Activated naive CD4-positive, alpha-beta T cell treated with anti-CD3 and anti-CD28 coated beads, Interleukin-2, amount 50 U/mL, for 72 hours (primary cell): ENCODE measurements at places on chromosomes 12 and 14.

DNA sequence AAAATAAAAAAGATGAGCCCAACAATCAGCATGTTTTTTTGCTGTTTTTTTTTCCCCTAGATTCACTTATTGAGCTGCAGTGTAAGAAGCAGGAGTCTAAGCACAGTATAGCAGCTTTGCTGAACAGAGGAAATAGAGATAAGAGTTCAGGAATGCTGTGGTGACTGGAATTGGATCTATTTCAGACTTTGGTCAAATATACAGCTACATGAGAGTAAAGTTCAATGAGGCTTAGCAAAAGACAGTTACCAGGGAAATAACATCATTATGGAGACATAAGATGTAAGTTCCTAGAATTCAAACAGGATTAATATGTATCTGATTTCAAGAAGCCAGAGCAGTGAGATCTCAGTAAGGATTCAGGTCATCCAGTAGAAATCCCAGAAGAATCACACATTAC lies 613.0 kb downstream of the RPS29 start:
- no peak for DNase-seq

DNA sequence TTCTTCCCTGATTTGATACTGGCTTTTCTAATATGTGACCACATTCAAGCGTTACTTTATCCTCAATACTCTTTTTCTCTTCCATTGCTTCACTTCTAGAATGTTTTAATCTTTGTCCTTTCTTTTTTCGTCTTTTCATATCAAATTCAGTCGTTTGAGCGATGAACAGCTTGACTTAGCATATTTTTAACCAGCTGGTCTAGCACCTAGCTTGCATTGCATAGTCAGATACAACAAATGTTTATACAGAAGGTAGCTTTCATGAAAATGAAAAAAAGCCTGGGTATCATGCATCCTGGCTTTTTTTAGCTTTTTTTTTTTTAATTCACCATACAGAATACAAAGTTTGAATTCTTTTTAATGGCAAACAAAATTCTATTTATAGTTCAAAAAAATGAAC lies 1.2 kb downstream of the SOX5 start:
- no peak for DNase-seq

- DNase-seq = no peak
These were observed 311.7 kb upstream of the E2F7 start for GRCh38 chr12:77377116-77377515.

DNA sequence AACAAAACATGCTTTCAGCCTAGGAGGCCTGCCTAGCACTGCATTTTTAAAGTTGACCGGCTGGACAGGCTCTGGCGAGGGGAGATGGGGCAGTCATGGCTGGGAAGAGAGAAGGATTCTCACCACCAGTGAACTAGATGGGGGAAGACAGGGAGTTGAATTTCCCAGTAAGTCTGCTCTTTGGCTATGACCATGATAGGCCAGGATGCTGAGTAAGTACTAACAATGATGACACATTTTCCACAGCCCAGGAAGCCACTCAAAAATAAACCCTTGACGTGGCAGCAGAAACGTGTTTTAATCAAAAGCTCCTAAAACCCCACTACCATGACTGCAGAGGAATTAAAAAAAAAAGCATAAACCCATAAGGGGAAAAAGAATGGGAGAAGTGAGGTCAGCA lies 19.0 kb downstream of the KCTD10 start:
- DNase-seq = no peak

DNA sequence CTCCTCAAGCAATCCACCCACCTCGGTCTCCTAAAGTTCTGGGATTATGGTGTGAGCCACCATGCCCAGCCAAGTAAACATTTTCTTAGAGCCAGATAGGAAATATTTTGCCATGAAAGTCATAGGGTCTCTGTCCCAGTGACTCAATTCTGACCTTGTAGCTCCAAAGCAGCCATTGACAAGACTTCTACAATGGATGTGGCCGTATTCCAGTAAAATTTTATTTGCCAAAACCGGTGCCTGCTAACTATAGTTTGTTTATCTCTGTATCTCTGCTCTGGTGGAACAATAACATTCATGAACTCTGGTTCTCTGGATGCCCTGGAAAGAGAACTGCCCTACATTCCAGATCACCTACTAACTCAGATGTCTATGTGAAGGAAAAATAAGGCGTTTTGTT lies 54.6 kb upstream of the USP44 start:
- no peak for DNase-seq

GRCh38 chr14:46582826-46583225 lies 68.8 kb downstream of the RPL10L start:
- no peak for DNase-seq

- DNase-seq = no peak
These were observed 176.1 kb downstream of the SLC25A21 start for GRCh38 chr14:36996133-36996856.

DNA sequence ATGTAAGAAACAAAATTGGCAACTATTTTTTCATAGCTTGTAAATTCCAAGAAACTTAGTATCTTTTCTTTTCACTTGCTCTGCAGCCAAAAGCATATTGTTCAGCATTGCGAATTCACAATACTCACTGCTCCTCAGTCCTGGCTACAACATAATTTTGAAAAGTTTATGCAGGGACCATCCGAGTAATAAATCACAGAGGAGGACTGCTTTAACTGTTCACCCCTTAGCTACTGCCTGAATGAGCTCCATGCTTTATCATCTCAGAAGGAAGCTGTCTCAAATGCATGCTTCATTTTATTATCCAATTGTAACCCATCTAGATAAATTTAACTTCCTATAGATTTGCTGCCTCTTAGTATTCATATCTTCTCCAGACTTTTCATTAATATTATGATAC lies 827.8 kb downstream of the DIO2 start:
- DNase-seq = no peak

GRCh38 chr12:132489078-132489601 lies 811 bp upstream of the FBRSL1 start:
- DNase-seq = peak; percentile 38

DNA sequence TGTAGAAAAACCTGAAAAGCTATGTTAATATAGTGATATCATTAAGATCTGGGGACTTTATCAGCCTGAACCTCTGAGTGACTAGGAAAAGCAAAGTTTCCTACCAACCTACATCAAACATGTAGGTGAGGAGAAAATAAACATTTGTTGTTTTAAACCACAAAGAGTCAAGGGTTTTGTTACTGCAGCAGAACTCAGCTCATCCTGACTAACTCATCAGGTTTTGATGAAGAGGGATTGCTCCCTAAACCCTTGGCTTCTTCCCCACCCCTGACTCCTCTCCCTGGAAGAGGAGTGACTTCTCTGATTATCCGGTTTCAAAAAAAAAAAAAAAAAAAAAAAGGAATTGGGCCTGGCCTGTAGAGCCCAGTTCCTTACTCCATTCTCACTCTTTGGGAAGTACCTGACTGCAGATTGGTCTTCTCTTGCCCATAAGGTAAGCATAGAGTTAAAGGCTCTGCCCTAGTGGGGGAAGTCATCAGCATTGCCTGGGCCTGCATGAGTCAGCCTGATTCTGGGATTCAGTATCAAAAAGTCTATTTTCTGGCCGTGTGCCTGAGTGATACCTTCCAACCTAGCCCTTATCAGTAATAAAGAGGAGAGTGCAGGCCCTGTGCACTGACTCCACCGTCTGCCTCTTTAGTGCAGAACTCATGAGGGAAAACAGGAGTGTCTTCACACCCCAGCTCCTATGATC lies 16.9 kb downstream of the BDKRB1 start:
- DNase-seq = no peak

GRCh38 chr14:99754141-99755067 lies 38.8 kb upstream of the EML1 start:
- DNase-seq = no peak

DNA sequence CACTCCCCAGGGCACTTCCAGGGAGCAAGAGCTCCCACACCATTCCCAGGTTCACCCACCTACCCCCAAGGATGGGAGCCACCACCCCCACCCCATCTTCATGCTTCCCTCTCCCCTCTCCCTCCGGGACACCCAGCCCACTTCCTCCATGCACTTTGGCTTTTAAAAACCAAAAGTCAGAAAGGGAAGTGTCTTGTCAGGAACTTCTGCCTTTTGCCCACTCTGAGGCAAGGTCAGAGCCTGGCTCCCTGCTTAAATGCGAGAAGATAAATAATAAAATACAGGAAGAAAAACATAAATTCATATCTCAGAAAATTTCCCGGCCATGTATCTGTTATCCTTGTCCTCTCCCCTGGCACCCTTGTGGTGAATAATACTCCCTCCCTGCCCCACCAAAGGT lies 81.6 kb downstream of the PTGER2 start:
- no peak for DNase-seq

- no peak for DNase-seq
These were observed 162.5 kb downstream of the SLC38A4 start for GRCh38 chr12:46663318-46663717.

GRCh38 chr14:73725116-73726024 lies 11.2 kb upstream of the PNMA1 start:
- no peak for DNase-seq

DNA sequence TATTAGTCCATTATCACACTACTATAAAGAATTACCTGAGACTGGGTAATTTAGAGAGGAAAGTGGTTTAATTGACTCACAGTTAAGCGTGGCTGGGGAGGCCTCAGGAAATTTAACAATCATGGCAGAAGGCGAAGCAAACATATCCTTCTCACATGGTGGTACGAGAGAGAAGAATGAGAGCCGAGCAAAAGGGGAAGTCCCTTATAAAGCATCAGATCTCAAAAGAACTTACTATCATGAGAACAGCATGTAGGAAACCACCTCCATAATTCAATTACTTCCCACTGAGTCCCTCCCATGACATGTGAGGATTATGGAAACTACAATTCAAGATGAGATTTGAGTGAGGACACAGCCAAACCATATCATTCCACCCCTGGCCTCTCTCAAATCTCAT lies 422.6 kb downstream of the MDGA2 start:
- no peak for DNase-seq

GRCh38 chr12:51534216-51535074 lies 56.6 kb upstream of the SCN8A start:
- no peak for DNase-seq

GRCh38 chr12:38328306-38328895 lies 11.8 kb downstream of the ALG10B start:
- DNase-seq = no peak

GRCh38 chr12:43062201-43062895 lies 472.8 kb upstream of the PRICKLE1 start:
- no peak for DNase-seq

- DNase-seq = no peak
These were observed 1.1 kb downstream of the FITM1 start for GRCh38 chr14:24131549-24131966.

DNA sequence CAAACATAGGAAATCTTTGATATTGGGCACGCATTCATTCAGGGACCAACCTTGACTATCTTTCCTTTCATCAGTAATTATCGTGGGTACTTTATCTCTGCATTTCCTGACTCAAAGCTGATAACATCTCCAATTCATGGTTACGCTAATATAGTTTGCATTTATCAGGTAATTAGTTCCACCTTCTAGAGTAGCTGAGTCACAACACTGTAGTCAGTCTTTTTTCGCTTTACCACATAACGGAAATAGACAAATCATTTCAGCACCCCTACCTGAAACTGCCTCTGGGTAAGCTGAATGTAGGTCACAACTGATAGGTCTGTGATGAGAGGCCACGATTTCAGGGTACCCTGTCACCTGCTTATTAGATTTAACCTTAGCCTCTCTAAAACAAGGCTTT lies 36.7 kb upstream of the IL22 start:
- no peak for DNase-seq

DNA sequence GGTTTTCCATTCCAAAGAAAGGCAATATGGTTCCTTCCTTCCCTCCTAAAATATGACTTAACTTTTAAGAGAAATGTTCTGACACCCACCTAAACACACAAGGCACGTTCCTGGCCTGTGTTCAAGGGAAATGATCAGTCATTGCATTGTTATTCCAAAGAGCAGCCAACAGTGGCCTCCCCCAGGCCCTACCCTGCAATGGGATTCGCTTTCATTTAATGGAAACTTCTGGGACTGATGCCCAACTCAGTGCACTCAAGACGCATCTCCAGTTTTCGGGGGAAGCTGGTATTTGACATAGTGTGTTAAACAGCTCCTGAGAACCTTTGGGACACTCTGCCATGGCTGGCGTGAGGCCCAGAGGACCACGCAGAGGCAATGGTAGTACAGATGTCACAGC lies 65.9 kb downstream of the DDX51 start:
- DNase-seq = no peak

- no peak for DNase-seq
These were observed 83.8 kb downstream of the SLC25A21 start for GRCh38 chr14:37088356-37089215.

DNA sequence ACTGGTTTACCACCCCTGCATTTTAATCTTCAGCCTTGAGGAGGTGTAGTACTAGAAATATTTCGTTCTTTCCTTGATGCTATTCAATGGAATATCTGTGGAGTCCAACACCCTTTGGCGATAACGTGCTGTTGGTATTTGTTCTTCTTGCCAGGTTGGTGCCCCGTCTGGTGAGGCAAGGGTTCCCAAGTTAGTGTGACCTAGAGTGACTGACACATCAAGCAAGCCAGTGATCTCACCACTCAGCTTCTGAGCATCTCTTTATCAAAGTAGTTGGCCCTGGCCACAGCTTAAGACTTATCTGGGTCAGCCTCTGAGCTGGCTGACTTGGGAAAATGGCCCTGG lies 60.2 kb downstream of the PLXNC1 start:
- peak; percentile 59 for DNase-seq

DNA sequence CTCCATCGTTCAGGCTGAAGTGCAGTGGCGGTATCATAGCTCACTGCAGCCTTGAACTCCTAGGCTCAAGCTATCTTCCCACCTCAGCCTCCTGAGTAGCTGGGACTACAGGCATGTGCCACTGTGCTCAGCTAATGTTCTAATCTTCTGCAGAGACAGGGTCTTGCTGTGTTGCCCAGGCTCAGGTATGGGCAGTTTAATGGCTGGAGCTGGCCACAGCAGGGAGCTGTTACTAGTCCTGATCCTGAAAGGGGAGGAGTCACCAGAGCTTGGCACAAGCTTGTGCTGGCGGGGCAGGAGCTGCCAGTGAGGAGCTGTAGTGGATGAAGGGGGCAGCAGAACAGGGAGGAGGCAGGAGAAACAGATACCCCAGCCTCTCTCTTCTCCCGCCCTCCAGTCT lies 10.6 kb downstream of the TMEM120B start:
- no peak for DNase-seq

DNA sequence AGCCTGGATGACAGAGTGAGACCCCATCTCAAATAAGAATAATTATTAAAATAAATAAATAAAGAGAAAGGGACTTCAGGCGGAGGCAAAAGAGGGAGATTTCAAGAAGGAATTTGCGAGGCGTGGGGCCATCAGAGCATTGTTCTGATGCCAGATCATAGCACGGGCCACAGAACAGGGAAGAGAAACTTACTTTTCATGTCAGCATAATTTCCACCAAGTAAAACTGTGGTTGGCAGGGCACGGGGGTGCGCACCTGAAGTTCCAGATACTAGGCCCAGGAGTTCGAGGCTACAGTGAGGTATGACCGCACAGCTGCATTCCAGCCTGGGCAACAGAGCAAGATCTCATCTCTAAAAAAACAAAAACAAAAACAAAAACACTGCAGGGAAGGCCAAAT lies 11.0 kb upstream of the PLBD1 start:
- no peak for DNase-seq
